ENCODE measurements at places on chromosomes 4 and X.

DNA sequence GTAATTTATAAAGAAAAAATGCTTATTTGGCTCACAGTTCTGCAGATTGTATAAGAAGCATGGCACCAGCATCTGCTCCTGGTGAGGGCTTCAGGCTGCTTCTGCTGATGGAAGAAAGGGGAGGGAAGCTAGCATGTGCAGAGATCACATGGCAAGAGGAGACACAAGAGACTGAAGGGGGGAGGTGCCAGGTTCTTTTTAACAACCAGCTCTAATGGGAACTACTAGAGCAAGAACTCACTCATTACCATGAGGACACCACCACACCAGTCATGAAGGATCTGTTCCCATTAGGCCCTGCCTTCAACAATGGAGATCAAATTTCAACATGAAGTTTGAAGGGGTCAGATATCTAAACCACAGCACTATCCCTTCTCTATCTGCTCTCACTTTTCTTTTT is 9.4 kb upstream of the COPS4 start:
- no peak for DNase-seq

DNA sequence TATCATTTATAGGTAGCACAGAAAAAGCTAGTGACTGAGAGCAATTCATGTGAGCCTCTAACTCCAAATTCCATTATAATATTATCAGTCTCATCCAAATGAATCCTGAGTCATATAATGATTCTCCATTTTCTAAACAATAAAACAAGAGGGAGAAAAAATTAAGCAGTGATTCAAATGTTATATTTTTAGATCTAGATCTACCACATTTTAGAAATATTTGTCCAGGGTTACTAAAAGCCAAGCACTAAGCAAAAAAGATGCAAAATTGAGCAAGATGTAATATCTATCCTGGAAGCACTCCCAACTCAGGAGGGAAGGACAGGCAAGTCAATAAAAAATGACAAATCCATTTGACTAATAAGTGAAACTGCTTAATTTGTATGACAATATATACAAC is 172.8 kb downstream of the FBXW7 start:
- no peak for DNase-seq

DNA sequence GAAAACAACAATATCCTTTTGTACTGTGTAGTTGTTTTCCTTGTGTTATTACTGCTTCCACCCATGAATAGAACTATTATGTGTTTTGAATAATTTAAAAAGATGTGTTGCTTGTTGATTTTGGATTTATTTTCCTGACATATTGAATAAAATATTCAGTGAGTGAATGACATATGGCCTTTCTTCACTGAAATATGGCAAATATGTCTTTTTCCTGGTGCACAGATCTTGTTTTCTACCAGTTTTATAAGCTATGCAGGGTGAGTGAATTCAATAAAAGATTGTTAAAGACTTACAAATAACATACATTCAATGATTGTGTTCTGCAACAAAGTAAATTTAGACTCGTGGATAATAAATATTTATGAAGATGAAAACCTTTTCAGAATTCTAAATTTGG is 1216.3 kb upstream of the ADGRL3 start:
- no peak for DNase-seq

- no peak for DNase-seq
Observed at GRCh38 chr4:124390861-124391260, 321.7 kb downstream of the ANKRD50 start.

GRCh38 chr4:128364565-128364964 is 77.0 kb upstream of the PGRMC2 start:
- no peak for DNase-seq

Measured in H9 (cell line).